Right atrium auricular region (tissue), 2 donors: ENCODE measurements at places on chromosomes 4 and X. TPM values are rescaled to one million over a fixed set of nuclear protein-coding genes. Genes with fewer than 3 reads are reported as not detected.

DNA sequence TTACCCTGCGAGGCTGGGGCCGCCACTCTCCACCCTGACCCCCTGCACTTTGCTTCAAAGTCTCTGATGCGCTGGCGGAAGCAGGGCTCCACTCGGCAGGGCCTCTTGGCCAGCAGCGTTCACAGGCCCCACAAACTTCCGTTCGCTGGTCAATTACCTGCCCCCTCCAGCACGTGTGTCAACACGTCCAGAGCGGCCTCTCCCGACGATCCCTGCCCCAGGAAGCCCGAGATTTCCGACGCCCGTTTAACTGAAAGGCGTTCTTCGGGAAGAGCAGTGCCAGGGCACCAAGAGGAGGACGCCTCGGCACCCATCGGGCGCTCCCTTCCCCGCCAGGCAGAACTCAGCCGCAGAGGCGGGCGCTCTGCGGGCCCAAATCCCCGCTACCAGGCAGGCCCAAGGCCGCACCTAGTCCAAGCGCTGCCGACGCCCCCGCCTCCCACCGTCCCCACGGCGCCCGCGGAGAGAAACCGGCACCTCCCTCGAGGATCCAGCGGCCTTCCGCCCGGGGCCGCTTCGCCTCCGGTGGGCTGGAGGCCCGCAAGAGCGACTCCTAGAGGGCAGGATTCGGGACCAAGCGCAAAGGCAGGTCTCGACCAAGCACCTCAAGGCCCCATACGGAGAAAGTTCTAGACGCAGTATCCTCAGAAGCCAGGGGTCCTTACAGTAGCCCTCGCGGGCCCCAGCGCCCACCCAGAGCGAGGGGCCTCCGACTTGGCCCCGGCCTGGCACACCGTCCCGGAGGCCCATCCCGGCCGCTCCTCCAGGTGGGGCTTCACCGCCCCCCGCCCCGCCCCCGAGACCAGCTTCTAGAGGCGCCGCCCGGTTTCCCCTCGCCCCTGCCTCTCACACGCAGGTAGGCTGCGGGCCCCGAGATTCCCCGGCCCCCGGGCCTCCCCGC, 586 bp downstream of the BCAP31 start:
- peak overlapping the region; percentile 89 for H3K27ac ChIP-seq
- no peak for DNase-seq
- peak overlapping the region; percentile 65 for H3K4me3 ChIP-seq
- H3K4me1 ChIP-seq = no peaks in the 10 kb centered on the region
- no peaks in the 10 kb centered on the region for H3K27me3 ChIP-seq

DNA sequence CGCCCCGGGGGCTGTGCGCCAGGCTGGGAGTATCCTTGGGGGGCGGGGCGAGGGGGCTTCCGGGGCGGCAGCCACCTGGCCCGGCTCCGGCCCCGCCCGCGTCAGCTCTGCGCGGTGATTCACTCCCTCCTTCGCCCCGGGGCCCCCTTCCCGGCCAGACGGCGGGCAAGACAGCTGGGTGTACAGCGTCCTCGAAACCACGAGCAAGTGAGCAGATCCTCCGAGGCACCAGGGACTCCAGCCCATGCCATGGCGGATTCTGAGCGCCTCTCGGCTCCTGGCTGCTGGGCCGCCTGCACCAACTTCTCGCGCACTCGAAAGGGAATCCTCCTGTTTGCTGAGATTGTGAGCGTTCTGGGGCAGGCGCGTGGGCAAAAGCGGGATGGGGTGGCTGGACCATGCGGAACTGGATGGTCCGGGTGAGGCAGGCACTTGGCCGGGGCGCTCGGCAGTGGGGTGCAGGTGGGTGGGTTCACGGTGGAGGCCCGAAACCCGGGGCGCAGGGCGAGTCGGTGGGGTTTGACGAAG, at the start of gene PLP2:
TSS of gene PLP2 (plus strand) at position 147 of the 528 bp plus-strand sequence. CDS start at position 250, 103 bp downstream.
- no peaks in the 10 kb centered on the region for H3K27me3 ChIP-seq
- no peaks in the 10 kb centered on the region for H3K4me1 ChIP-seq
- peaks cover 22% of the 10 kb centered on the region for H3K36me3 ChIP-seq
- DNase-seq = no peak
- peak within 1 kb of the TSS; percentile 91 for H3K27ac ChIP-seq
- H3K4me3 ChIP-seq = peak within 1 kb of the TSS; percentile 64

Gene TMEM47
- 59.3 TPM for total RNA-seq

Gene CCDC160
- total RNA-seq = not detected

Gene TIGD4
- total RNA-seq = 0.28 TPM
